M059J (cell line): ENCODE measurements at places on chromosomes 5 and 9. TPM values are rescaled to one million over a fixed set of nuclear protein-coding genes. Genes with fewer than 3 reads are reported as not detected.

GRCh38 chr9:3746296-3747275, 220.8 kb upstream of the RFX3 start:
- DNase-seq: peak; percentile 98

DNA sequence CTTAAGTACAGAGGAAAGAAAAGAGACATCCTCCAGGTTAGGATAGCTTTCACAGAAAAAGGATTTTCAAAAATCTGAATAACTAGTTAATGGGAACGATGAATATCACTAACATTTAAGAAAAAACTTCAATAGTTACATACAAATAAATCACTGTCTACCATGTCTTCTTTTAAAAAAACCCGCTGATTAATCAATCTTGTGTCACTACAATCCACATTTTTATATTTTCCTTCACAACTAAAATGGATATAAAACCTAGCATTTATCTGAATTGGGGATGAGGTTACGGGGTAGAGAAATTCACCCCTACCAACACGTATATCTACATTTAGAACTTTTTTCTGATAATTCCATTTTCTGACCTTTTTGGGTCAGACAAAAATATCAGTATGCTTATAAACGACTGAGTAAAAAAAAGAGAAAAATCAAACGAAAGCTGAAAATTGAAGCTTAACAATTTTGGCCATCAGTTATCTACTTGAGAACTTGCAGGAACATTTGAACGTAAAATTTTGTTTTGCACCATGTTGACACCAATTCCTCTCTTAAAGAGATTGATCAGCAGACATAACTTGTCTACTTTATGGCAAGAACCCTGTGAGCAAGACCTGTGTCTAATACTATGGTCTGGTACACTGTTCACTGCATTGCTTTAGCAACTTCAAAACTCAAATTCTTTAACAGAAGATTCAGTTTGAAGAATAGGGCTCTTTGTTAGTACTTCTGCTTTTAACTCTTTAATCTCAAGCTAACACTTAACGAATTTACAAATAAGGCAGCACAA, 4.8 kb downstream of the NR3C1 start:
- DNase-seq: peak; percentile 26

DNA sequence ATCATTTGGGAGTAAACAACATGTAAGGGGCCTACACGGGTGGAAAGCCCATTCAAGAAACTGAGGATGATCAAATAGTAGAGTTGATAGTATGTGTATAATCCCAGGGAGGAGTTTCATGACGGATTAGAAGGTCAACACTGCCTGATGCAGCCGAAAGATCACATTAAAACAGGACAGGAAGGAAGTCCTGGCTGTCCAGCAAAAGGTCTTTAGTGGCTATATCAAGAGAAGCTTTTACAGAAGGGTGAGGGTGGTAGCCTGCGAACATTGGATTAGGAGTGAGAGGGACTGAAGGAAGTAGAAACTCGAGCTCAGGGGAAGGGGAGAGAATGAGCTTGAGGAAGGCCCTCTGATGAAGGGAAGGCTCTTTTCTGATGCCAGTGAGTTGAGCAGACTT, 36.0 kb downstream of the DOCK8 start:
- DNase-seq: peak; percentile 18

- peak; percentile 49 for DNase-seq
These were observed 74.1 kb downstream of the IPO11 start for GRCh38 chr5:62486672-62487071.

The PCDHB14 gene
- 0.44 and 1.9 TPM in 2 replicates for total RNA-seq

The C8G gene
- 0.89 TPM in 1 of 2 replicates, not detected in the other for total RNA-seq

DNA sequence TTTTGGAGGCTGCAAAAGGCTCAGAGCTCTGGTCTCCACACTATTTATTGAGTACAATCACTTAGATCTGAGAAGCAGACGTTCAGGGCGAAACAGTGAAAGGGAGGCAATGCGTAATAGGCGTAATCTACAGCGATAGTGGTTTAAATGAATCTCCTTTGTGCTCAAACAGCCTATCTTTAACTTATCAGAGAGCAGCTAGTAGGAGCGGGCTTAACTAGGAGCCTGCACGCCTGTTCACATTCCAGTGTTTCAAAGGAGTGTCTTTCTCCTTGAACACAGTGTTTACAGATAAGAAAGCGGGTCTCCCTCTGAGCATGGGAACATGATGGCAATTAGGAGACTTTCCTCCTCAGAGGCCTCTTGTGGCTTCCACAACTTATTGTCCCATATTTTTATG, 49.4 kb downstream of the AP3B1 start:
- DNase-seq: no peak

GRCh38 chr5:139223481-139223880, 25.3 kb upstream of the SIL1 start:
- no peak for DNase-seq

DNA sequence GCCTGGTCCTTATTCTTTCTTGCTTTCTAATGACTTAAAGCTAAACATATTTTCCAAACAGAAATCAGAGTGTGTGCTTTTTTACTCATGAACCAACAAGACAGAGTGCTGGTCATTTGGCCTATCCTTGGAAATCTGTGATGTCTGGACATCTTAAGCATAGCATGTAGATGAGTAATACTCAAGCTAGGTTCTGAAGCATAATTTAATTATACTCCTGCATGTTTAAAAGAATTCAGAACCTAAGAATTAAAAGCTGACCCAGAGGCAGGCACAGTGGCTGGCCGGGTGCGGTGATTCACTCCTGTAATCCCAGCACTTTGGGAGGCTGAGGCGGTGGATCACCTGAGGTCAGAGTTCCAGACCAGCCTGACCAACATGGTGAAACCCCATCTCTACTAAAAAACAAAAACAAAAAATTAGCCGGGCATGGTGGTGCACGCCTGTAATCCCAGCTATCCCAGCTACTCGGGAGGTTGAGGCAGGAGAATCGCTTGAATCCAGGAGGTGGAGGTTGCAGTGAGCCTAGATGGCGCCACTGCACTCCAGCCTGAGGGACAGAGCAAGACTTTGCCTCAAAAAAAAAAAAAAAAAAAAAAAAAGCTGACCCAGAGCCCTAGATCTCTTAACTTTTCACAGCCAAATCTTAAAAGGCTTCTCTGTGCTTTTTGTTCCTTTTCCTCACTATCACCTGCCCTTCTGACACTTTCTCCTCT, 16.2 kb upstream of the TJP2 start:
- peak; percentile 91 for DNase-seq

DNA sequence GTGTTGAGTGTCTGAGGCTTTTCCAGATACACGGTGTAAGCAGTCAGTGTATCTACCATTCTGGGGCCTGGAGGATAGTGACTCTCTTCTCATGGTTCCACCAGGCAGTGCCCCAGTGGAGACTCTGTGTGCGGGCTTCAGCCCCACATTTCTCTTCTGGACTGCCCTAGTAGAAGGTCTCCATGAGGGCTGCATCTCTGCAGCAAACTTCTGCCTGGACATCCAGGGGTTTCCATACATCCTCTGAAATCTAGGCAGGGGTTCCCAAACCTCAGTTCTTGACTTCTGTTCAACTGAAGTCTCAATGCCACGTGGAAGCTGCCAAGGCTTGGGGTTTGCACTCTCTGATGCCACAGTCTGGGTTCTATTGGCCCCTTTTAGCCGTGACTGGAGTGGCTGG, 256.6 kb upstream of the ITGA1 start:
- DNase-seq: no peak

GRCh38 chr5:120052916-120053828, 410.9 kb upstream of the PRR16 start:
- DNase-seq: no peak

GRCh38 chr5:113505181-113505580, 8.3 kb upstream of the YTHDC2 start:
- DNase-seq: peak; percentile 69

The SLC1A1 gene
- 14.7 and 20.6 TPM in 2 replicates for total RNA-seq

- no peak for DNase-seq
These were observed 544 bp downstream of the ADAMTS6 start for GRCh38 chr5:65481171-65481581.

The IL7R gene
- total RNA-seq: 20.4 and 30.7 TPM in 2 replicates

GRCh38 chr5:177500685-177501522, 3.5 kb upstream of the PDLIM7 start:
- DNase-seq: peak; percentile 74

DNA sequence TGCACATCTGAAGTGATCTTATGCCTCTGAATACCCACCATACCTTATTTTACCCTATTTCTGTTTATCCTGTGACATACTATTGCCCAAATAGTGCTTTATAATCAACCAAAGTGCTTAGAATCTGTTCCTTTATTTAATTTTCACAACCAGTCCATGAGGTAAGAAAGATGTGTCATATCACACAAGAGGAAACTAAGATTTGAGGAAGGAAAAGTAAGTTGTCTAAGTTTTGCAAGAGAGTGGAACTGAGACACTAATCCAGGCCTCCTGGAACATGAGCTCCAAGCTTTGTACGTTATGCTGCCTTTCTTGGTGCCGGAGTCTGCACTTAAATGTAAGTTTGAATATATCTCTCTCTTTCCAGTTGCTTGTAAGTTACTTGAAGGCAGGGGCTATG, 17.2 kb downstream of the KDM3B start:
- no peak for DNase-seq

The NXNL2 gene
- total RNA-seq: 0.52 TPM in 1 of 2 replicates, not detected in the other

GRCh38 chr9:104984121-104984520, 56.2 kb upstream of the ABCA1 start:
- no peak for DNase-seq

GRCh38 chr5:109325456-109325855, 84.3 kb downstream of the PJA2 start:
- no peak for DNase-seq

GRCh38 chr5:16934123-16934522, 2.0 kb downstream of the MYO10 start:
- DNase-seq: peak; percentile 83

DNA sequence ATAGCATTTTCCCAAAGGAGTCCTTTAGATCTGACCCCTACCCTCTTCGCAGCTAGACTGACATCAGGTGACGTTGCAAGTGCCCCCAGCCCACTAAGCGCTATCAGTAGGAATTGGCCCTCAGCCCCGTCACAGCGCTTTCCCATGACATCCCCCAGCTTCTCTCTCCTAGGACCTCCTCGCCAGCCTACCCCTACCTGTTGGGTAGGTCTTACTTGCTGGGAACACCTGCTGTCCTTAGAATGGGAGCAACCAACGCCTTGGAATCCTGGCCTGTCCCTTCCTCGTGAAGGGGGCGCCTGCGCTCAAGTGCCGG, 584 bp upstream of the PIP5K1B start:
- no peak for DNase-seq

- DNase-seq: no peak
These were observed 16.9 kb downstream of the MED27 start for GRCh38 chr9:132062806-132063205.

GRCh38 chr9:90333226-90333625, 309.4 kb downstream of the DIRAS2 start:
- no peak for DNase-seq

DNA sequence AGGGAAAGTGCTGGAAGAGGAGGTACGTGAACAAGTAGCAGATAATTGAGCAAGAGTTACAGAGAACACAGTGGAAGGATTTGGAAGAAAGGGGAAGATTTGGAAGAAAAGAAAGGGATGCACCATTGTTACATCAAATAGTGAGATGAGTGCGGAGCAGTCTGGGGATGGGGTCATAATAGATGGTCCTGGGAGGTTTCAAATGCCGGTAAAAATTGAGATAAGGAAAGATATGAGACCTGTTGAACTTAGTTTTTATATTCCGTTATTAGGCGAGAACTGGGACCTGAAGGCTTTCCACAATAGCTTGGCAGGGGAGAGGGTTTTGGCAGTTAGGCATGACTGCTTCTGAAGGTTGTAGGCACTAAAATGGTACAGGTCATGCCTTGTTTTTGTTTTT, 20.9 kb downstream of the ATP6V0E1 start:
- DNase-seq: no peak

DNA sequence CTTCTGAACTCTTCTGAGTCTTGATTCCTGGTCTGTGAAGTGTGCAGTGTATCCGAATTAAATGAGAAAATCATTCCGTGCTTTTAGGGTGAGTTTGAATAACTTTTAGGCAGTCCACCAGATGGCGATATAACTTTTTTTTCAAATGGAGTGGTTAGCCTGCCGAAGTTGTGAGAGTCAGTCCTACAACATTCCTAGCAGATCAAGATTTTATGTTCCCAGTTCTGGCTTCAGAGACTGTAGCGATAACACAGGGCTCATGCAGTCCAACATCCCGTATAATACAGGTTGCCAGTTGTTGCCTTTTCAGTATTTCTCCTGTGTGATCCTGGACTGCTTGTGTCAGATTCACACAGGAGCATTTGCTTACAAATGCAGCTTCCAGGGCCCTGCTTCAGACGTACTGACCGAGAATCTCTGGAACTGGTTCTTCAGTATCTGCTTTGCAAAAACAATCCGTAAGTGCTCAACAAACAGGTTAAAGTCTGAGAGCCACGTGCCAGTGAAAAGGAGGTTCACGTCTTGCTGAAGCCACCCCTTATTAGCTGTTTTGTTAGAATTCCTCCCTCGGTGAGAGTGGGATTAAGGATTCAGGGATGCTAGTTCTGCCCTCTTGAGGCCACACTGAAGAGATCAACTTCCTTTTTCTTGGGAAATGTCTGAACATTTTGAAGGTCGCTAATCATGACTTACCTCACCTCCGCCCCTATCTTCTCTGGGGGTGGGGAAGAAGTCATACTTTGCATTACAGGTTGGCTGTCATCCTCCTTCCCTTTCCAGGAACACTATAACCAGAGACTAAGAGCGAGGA, 22.8 kb downstream of the SMIM3 start:
- no peak for DNase-seq

DNA sequence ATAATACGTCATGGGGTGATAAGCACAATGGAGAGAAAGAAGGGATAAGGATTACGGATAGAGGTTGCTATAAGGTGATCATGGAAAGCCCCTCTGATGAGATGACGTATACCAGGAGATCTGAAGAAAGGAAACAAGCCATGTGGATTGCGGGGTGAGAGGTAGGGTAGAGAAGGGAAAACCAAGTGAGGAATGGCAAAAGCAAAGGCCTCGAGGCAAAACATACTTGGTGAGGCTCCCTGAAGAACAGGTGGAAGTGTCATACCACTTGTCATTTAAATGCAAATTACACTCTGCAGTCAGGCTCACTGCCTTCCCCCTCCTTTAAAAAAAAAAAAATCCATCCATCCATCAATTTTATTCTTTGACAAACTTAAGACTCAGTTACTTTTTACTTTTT, 420.8 kb downstream of the RAB3C start:
- no peak for DNase-seq

- DNase-seq: peak; percentile 3
These were observed 311.9 kb upstream of the ANKH start for GRCh38 chr5:15183520-15183919.

DNA sequence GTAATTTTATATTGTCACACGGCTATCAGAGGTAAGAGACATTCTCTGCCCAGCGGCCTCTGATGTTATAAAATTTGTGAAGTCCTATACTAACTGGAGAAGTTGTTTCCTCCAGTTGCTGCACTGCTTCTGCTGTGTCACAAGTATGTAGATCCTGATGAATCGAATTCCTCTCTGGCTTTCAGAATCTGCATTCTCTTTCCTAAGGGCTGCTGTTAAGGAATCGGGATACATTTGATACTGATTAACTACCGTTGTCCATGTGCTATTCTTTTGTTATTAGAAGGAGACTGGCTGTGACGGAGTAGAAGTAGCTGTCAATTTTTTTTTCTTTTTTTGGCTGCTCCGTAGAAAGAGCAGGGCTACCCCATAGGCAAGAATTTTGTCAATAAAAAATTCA, 81.7 kb upstream of the LRRC70 start:
- no peak for DNase-seq

GRCh38 chr5:56358703-56359681, 125.9 kb upstream of the ANKRD55 start:
- DNase-seq: peak; percentile 90
